ENCODE measurements at places on chromosomes 1 and 21.

DNA sequence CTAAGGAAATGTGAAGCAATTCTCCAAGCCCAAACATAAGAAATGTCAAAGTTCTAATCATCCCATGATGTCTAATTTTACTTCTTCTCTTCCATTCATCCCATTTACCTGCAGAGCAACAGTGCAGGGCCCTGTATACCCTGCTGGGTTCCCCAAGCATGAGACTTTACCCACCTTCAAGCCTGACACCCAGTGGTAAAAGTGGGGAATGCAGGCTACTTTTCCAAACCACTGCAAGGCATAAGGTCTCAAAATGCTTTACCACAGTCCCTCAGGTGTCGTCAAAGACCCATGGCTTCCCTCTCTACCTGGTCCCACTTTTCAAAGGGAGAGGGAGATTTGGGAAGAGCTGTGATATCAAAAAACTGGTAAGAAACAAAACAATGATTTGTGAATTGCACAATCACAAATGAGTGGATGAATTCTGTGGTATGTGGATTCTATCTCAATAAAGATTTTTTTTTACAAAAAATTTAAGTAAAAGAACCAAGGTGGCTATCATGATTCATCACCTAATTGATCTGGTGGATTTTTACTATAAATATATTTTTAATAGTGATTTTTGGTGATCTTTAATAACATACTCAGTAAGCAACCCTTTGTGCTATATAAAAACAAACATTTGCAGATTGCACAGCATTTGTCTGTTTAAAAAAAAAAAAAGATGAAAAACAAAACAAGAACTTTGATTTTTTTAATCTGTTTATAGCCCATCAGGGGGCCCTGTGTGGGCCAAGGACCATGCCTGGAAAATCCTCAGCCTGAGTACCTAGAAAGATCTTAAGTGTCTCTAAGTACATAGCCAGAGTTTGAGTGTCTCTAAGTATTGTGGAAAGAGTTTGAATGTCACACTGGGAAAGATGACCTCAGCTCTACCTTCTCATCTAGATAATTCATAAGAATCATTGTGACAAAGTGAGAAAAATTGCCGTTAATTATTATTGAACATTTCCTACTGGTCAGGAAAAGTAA lies 73.1 kb upstream of the GJB5 start:
- DNase-seq: no peak

- no peak for DNase-seq
These were observed 276.5 kb downstream of the DNM3 start for GRCh38 chr1:172117800-172118199.

- no peak for DNase-seq
These were observed 15.1 kb upstream of the THRAP3 start for GRCh38 chr1:36208978-36209703.

DNA sequence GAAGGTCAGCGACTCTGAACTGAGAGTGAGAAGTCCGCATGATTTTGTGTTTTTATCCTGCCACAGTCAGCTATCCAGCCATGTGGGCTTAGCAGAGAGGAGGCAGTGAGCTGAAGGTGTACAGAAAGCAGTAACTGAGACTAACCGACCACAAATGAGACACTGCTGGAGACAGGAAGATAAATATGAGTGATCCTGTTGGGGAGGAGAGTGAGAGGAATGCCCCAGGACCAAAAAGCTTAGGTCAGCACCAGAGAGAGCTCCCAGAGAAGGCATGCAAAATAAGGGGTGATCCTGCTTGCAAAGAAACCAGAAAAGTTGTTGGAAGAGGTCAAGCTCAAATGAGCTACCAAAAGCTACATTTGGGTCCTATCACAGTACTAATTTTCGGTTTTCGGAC lies 63.7 kb downstream of the HLCS start:
- no peak for DNase-seq

DNA sequence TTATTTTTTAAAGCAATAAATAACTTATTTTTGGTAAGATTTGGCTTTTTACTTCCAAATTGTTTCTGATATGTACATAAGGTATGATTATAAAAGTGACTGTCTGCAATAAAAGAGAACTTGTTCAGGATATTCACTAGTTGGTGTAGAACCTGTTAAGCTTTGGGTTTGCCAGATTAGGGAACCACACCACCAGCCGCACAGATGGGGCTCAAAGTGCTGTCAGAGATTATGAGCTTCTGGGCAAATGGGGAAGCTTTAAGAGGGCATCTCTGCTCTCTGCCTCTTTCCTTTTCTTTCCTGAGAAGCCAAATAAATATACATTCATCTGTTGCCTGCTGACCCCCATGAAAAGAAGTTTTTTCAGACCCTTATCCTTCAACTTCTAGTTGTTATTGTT lies 25.4 kb downstream of the IVNS1ABP start:
- DNase-seq: no peak

- no peak for DNase-seq
These were observed 11.6 kb upstream of the PADI6 start for GRCh38 chr1:17360272-17360956.

DNA sequence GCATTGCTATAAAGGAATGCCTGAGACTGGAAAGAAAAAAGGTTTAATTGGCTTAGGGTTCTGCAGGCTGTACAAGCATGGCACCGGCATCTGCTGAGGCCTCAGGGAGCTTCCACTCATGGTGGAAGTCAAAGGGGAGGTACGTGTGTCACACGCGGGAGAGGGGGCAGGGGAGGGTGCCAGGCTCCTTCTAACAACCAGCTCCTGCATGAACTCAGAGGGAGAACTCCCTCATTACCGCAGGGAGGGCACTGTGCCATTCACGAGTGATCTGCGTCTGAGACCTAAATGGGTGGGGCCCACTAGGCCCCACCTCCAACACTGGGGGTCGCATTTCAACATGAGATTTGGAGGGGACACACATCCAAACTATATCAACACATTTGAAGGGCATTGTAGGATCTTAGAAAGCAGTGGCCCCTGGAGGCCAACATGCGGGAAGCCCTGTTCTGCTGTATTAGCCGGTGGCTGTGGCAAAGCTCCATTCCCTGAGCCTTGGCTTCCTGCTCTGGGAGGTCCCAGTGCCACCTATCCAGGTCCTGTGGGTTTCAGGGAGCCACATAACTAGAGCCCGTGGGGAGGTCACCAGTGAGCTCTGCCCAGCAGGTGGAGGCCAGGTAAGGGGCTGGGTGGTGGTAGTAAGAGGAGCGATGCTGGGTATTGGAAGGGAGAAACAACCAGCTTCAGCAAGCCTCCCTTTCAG lies 10.0 kb downstream of the WNT3A start:
- DNase-seq: no peak

DNA sequence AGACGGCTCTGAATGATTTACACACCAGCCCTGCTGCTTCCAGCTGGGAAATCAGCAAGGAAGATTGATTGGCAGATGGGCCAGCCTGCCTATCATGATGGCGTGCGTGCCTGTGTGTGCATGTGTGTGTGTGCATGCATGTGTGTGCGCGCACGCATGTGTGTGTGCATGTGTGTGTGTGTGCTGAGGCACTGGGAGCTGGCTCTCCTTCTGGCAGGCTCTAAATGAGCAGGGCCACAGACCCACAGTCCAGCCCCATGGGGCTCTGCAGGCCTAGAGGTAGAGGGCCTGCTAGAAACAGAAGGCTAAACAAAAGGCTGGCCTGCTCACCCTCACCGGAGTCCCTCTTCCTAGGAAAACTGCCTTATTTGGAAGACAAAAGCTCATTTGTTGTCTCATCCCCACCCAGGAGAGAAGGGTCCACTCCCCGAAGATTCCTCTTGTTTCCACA lies 6.0 kb downstream of the KLHDC8A start:
- DNase-seq: no peak

- DNase-seq: no peak
These were observed 5.8 kb upstream of the RAP1GAP start for GRCh38 chr1:21674957-21675356.

DNA sequence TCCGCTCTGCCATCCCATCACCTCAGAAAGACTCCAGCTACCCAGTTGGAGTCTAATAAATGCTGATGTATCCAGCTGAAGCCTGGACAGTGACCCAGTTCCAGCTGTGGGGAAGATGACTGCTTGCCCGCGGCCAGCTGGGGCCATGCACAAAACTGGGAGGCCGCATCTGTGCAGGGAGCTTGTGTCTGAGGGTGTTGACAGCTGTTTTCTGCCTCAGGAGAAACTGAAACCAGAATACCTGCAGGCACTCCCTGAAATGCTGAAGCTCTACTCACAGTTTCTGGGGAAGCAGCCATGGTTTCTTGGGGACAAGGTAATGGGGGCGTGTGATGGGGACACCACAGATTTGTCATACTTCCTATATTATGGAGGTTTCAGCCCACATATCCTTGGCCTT lies 3.2 kb downstream of the GSTM2 start:
- DNase-seq: no peak

- no peak for DNase-seq
These were observed 6.7 kb downstream of the ROR1 start for GRCh38 chr1:63780565-63780964.

GRCh38 chr1:239219679-239220078 lies 166.7 kb upstream of the CHRM3 start:
- no peak for DNase-seq

GRCh38 chr1:68085752-68086151 lies 35.3 kb upstream of the DIRAS3 start:
- no peak for DNase-seq

GRCh38 chr1:153922076-153922971 lies 448 bp downstream of the GATAD2B start:
- DNase-seq: peak; percentile 51

DNA sequence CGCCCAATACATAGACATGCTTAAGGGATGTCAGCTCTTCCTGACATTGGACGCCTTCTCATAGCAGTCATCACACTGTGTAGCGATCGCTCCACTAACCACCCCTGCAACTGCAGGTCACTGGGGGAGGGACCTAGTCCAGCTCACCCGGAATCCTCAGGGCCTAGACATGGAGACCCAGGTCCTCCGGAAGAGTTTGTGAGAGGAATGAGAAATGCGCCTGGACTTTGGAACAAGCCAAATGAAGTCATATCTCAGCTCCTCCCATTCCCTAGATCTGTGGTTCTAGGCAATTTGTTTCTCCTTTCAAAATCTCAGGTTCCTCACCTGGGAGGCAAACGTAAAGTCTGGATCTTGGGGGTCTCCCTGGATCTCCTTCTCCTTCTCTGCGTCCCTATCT lies 253.3 kb downstream of the KAZN start:
- DNase-seq: no peak

DNA sequence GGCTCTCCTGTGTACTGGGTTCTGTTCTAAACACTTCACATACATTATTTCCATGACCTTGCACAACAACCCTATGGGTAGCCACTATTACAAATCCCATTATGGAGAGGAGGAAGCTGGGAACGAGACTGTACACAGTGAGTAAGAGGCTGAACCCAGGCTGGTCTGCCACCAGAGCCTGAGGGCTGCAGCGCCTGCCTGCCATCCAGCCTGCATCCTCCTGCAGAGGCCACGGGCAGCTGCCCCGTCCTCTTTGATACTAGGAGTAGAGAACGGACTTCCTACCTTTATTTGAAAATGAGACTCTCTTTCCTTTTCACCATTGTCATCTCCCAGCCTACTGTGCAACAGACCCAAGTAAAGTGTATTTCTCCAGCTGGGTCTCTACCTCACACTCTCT lies 370.0 kb downstream of the HHAT start:
- DNase-seq: no peak

DNA sequence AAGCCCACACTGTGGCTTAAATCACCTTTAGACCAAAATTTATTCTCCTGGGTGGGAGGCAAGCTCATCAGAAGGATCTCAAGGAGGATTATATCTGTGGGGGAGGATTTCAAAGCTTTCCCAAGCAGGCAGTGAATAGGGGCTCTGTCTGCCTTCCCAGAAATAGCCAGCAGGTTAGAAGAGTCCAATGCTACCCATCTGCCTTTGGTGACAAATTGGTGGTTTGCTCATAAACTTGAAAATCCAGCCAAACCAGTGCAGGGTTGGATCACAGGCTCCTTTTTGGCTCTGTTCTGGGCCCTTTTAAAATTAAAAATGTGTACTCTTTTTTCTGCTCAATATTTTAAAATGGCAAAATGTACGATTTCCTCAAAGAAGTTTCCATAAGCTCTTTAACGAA lies 118.9 kb upstream of the ZC3H11B start:
- DNase-seq: no peak

Measured in SW 1271 (cell line).